ENCODE measurements at places on chromosomes 11 and 22.

DNA sequence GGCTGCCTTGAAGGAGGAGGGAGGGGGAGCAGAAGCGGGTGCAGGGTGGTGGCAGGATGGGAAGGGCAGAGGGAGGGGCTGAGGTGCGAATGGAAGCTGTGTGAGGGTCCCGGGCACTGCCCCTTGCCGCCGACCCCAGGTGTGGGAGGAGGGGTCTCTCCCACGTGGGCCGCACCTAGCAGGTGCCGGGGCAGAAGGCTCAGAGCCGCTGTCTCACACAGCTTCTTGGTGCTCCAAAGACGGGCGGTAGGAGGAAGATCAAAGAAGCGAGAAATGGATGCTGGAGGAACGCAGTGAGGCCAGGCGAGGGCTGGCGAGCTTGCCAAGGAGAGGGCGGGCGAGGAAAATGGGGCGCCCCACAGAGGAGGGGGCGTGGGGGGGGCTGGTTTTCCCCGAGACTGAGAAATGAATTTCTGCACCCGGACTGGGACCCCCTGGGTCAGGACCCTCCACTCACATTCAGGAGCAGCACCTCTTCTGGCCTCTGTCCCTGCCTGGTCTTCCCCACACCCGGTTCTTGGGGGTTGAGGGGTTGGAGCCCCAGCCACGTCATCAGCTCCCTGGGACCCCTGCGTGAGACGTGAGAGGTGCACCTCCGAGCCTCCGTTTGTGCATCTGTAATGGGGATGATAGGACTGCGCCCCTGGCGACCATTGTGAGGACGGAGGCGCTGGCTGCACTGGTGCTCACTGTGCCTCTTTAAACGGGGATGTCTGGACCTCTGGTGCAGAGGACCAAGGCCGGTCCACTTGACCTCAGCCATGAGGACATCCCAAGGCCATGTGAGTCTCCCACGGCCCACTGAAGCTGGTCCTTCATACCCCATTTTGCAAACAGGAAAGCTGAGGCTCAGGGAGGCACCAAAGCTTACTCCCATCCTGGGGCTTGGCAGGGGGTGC is 16.8 kb downstream of the LSP1 start:
- no peak for DNase-seq

DNA sequence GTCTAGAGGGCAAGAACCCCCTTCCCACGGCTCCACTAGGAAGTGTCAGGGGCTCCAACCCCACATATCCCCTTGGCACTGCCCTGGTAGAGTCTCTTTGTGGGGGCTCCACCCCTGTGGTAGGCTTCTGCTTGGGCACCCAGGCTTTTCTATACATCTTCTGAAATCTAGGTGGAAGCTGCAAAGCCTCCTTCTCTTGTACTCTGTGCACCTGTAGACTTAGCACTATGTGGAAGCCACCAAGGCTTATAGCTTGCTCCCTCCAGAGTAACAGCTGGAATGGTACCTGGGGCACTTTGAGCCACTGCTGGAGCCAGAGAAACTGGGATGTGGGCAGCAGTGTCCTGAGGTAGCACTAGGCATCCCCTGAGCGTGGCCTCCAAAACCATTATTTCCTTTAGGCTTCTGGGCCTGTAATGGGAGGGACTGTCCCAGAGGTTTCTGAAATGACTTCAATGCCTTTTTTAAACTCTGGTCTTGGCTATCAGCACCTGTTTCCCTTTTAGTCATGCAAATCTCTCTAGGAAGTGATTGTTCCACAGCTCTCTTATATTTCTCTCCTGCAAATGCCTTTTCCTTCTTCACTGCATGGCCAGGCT is 68.4 kb downstream of the TRAF6 start:
- no peak for DNase-seq

GRCh38 chr11:27468209-27468994 is 4.2 kb downstream of the LGR4 start:
- DNase-seq = peak; percentile 83

GRCh38 chr11:113505046-113505445 is 29.8 kb upstream of the DRD2 start:
- DNase-seq = no peak

GRCh38 chr22:29860006-29860766 is 22.1 kb upstream of the ASCC2 start:
- DNase-seq = no peak

- DNase-seq = no peak
Measured at GRCh38 chr22:23091760-23092159, 21.4 kb downstream of the GNAZ start.

DNA sequence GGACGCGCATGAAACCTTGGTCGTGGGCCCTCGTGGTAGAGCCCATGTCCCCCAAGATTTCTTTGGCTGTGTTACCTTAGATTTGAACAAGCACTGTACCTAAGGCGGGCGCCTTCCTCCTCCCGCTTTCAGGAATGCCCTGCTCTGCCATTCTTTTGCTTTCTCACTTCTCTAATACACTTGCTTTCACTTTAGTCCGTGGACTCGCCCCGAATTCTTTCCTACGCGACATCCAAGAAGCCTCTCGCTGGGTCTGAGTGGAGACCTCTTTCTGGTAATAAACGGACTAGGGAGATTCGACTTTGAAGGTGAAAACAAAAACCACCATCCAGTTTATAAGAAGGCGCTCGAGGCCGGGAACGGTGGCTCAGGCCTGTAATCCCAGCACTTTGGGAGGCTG is 1.2 kb upstream of the NUP50 start:
- no peak for DNase-seq

DNA sequence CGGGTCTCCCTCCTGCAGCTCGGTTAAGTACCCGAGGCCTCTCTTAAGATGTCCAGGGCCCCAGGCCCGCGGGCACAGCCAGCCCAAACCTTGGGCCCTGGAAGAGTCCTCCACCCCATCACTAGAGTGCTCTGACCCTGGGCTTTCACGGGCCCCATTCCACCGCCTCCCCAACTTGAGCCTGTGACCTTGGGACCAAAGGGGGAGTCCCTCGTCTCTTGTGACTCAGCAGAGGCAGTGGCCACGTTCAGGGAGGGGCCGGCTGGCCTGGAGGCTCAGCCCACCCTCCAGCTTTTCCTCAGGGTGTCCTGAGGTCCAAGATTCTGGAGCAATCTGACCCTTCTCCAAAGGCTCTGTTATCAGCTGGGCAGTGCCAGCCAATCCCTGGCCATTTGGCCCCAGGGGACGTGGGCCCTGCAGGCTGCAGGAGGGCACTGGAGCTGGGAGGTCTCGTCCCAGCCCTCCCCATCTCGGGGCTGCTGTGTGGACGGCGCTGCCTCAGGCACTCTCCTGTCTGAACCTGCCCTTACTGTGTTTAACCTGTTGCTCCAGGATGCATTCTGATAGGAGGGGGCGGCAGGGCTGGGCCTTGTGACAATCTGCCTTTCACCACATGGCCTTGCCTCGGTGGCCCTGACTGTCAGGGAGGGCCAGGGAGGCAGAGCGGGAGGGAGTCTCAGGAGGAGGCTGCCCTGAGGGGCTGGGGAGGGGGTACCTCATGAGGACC is 25.0 kb downstream of the FADS3 start:
- DNase-seq = no peak

DNA sequence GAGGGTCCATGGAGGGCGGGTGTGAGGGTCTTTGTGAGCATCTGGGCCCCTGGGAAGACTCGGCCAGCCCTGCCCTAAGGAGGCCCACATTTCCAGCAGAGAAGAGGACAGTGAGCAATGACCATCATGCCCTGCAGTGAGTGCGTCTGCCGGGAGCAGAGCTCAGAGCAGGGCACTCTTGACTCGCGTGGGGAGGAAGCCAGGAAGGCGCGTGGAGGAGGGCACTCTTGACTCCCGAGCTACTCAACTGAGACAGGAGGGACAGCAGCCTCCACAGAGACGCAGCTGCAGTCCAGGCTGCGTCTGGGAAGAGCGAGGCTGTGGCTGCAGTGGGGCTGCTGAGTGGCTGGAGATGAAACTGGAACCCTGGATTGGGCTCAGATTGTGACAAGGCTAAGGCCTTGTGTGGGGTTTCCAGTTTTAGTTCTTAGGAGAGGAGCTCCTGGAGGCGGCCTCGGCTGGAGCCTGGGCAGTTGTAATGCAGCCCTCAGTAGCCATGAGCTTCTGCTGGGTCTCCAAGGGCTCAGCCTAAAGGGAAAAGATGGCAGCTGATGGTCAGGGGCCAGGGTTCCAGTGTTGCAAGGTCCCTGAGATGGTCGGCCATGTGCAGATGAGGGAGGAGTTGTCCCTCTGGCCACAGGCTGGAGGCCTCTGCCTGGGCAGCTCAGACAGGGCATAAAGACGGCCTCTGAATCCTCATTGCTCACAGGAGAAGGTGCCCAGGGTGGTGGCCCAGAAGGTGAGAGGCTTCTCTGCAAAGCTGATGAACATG is 264.7 kb upstream of the B3GAT1 start:
- no peak for DNase-seq

GRCh38 chr11:107583629-107584195 is 7.2 kb upstream of the ELMOD1 start:
- DNase-seq = peak; percentile 32

DNA sequence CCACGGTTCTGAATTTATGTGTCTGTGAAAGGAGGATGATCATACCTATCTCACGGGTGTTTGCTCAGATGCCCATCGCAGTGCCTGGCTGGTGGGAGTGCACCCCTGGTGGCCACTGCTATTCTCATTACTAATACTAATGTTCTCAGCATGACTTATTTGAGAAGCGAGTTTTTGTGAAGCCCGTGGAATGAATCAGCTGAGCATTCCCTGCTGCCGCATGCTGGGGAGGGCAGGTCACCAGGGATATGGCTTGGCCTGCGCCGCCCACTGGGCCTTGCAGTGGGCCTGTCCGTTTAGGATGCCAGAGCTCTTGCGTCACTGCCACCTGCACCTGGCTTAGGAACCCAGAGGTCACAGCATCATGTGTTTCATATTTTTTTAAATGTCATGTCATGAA is 16.9 kb downstream of the CTTN start:
- DNase-seq = no peak

DNA sequence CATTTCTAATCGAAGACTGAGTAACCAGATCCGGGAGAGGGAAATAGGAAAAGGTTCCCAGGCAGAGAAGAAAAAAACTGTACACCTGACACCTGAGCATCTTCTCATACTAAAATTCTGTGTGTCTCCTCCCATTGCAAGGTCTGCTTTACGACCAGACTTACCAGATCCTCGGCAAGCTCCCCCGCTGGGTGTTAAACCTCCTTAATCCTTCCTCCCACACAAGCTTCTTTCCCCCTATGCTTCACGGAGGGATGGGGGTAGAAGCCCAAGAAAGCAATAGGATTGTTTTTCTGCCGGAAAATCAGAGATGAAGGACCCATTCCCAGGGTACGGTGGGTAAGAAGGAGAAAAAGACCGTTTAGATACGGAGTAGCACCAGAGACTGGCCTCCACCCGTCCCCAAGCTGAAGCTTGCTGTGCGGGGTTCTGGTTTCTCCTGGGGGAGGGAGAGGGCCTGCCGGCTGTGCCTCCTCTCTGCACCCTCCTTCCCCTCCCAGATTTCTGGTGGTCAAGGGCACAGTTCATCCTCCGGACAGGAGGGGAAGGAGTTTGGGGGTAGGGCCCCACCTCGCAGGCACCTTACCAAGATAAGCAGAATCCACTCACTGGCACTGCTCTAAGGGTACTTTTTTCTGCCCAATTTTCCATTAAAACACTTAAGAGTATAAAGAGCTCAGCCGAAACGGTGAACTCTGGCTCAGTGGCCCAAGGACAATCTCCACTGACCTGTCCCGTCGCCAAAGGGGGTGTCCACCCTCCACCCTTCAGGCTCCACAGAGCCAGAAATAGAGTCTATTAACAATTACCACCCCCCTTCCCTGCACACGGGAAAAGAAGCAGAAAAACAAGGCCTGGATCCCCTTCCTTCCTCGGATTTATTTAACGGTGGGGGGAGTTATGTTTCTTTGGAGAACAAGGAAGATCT is 1.2 kb downstream of the TOB2 start:
- DNase-seq = peak; percentile 4

GRCh38 chr11:47857892-47858543 is 9.9 kb upstream of the NUP160 start:
- peak; percentile 5 for DNase-seq

DNA sequence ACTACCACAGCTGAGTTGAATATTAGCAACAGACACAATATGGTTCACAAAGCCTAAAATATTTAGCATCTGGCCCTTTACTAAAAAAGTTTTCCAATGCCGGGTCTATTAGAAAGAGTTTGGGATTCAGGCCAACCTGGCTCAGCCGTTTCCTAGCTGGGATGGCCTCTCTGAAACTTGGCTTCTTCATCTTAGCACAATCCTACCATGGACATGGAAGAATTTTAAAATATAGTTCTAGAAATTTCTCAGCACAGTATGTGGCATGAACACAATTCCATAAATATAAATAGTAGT is 103.8 kb downstream of the RRAS2 start:
- no peak for DNase-seq
